ENCODE measurements at places on chromosomes 3 and 15.

- no peak for DNase-seq
These were observed 25.2 kb downstream of the OXNAD1 start for GRCh38 chr3:16290007-16290826.

- no peak for DNase-seq
These were observed 37.9 kb downstream of the GASK1A start for GRCh38 chr3:43017004-43017403.

- no peak for DNase-seq
These were observed 12.4 kb downstream of the CCR4 start for GRCh38 chr3:32963871-32964270.

GRCh38 chr3:160409812-160410610 lies 10.6 kb downstream of the SMC4 start:
- DNase-seq = no peak

- no peak for DNase-seq
These were observed 75.7 kb upstream of the BNIP2 start for GRCh38 chr15:59764775-59765174.

DNA sequence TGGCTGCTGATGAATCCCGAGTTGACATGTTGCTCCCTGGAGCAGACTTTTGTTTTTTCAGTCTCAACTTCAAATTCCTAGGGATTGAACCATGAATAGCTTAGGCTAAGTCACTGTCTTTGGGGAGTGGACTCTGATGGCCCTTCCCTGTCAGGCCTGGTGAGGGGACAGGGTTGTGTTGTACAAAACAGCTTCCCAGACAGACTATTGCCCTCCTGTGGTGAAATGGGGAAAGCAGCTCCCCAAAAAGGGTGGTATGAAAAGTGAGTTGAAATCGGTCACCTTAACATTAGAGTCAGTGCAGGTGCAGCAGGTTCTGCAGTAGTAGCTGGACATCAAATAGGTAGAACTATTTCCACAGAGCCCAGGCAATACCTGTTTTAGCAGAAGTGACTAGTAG lies 775.6 kb downstream of the ROBO2 start:
- no peak for DNase-seq

- DNase-seq = no peak
These were observed 391.4 kb upstream of the FRG2C start for GRCh38 chr3:75272691-75273090.

DNA sequence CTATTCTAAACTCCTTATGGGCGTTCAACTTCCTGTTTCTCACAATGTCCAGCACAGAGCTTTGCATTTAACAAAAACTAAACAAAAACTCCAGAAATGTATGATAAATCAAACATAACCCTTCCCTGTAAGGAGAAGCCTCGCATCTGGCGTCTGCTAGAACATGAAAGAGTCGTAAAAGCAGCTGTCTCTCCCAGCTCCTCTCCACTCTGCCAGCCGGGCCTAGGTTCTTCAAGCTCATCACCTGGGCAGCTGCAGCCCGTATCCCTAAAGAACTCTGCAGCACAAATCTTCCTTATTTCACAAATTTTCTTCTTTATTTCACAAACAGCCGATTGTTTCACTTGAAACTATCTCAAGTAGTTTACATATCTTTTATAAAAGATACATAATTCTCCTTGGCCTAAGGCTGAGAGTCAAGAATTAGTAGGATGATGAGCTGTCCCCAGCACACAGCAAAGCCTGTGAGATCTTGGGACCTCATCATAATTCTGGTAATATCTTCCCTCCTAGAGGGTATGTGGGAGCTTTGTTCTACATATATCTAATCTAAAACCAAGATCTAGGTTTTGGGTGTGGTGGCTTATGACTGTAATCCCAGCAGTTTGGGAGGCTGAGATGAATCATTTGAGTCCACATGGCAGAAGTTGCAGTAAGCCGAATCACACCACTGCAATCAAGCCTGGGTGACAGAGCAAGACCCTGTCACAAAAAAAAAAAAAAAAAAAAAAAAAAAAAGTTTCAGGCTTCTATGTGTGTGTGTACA lies 35.3 kb downstream of the ANXA2 start:
- no peak for DNase-seq

All from liver (tissue), 10 donors.